ENCODE measurements at places on chromosomes 12 and 14.

DNA sequence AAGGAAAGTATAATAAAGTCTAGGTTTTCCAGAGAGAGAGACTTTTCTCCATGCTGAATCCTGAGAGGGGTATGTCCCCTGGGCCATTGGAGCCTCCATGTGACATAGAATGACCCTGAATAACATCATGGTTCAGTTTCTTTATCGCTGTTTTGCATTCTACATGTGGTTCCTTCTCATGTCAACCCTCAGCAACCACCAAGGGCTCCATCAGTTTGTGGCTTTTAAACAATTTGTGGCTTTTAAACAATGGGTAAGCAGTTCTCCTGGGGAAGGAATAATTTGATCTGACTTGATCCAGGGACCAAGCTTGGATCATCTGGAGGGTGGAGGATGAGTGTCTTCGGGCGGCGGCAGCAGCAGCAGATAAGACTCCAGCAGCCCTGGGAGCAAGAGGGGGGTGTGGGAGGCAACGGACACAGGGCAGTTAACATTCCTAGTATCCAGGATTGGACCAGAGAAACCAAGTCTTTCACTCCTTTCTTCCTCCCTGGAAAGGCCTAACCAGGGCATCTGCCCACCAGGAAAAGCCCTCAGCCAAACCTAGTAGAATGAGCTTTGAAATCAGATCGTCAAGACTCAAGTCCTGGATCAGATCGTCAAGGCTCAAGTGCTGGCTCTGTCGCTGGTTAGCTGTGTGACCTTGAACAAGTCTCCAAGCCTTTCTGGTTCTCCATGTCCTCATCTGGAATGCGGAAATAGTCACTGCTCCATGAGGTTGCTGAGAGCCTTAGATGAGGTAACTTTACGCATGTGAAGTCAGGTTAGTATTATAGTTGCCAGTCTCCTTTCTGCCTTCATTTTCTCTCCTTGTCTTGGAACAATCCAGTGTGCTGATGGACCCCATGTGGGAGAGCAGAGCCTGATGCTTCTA lies 27.8 kb upstream of the FAM222A start:
- DNase-seq = no peak

GRCh38 chr14:74801396-74801795 lies 38.3 kb downstream of the YLPM1 start:
- DNase-seq = no peak

- no peak for DNase-seq
Measured at GRCh38 chr12:103046154-103046553, 88.7 kb downstream of the ASCL1 start.

DNA sequence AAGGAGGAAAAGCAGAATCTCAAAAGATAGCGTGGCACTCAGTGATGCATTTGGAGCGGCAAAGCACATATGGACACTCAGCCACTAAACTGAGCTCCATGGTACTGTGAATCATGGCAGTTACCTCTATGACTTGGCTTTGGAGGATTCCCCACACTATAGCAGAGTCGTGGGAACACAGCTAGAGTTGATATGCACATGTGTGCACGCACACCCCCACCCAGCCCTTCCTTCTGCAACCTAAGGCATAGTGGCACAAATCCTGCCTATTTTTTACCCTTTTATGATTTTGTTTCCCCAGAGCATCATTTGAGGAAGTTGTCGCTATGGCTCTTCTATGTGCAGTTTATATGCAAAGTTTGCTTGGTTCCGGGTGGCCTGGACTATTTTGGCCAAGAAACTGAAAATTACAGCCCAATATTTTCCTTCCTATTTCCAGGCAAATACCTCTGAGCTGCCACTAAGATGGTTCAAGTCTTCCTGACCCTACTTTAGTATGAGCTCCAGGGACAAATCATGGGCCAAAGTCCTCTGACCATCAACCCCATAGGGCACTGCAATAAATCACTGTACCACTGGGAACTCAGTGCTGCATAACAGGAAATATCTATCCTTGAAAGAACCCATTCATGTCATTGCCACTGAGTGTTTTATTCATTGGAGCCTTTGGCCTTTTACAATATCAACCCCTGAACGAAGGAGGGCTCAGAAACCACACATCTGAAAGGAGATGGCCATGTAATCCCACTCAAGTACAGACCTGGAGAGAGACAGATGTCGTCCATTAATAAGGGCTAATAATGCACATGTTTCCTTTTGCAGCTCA lies 177.5 kb downstream of the EGLN3 start:
- no peak for DNase-seq

- DNase-seq = no peak
Measured at GRCh38 chr14:51342226-51342625, 102.2 kb downstream of the TMX1 start.

DNA sequence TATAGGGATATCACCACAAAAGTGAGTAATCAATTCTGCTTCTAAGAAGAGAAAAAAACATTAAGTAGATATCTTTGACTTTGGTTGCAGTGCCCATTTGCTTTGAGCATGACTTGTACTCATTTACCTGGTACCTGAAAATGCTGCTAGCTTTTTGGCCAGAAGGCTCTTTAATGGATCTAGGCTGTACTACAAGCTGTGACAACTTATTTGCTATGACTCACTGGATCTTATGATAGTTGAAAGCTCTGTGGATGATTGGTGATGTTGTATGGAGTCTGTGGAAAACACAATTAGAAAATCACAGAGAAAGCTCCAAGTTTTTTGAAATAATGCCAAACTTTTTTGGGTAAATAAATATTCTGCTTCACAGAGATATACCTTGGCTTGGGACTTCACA lies 960.9 kb upstream of the FBXO33 start:
- no peak for DNase-seq

GRCh38 chr14:44940944-44941343 lies 20.8 kb downstream of the KLHL28 start:
- no peak for DNase-seq

DNA sequence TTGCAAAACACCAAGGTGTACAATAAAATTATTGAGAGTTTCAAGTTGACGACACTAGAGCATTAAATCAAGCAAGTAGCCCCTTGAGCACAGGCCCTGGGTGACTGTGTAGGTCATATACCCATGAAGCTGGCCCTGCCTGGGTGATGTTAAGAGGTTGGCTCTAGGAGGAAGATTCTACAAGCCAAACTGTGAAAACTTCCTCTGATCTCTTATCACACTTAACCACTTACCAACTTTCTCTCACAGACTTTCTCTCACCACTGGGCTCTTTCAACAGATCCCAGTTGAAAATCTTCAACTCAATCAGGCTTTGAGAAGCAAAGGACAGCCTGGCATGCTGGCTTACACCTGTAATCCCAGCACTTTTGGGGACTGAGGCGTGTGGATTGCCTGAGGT lies 186.9 kb upstream of the BTG1 start:
- no peak for DNase-seq

DNA sequence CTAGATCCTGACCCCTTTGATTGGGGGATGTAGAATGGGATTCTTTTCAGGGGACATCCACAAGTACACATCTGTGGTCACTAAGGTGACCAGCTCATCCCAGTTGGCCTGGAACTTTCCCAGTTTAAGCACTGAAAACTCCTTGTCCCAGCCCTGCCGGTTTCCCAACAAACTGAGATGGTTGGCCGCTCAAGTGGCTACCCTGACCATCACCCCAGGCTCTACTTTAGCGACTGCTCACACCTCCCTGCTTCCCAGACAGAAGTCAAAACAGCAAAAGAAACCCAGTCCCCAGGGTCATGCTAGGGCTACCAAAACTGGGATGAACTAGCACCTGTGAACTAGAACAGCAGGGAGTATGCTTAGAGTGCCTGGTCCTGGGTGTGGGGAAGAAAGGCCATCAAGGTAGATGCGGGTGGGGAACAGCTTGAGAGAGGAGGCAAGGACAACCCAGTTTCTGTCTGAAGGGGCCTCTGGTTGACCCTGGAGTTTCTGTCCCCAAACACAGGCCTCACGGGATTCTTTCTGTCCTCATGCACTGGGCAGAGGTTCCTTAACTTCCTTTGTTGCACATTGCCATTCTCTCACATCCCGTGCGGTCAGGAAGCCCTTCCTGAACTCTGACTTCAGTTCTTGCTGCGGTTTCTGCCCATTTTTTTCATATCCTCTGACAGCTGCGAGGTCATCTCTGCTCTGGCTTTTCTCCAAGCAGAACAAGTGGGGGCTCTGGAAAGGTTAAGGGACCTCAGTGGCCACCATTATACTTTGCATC lies 1.6 kb downstream of the LTB4R start:
- no peak for DNase-seq

DNA sequence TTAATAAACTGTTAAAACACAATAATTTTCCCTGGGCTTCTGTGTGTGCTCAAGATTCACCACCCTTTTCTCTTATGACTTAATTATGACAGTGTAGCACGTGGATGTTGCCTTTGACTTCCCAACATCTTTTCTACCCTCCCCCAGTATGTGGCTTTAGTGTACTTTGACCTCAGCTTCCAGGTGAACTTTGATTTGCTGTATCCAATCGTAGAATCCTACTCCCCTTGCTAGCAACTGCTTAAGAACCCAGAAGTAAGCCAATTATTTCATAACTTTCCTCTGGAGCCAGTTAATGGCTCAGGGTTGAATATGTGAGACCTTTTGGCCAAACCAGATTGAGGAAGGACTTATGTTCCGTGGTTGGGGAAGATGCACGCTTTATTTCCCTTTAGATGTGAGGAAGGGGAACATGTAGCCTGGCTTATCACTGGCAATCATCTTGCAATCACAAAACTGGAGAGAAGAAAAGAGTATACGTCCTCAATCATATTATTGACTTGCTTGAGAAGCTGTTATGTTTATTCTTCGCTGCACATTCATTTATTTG lies 259.6 kb upstream of the ATP2B1 start:
- no peak for DNase-seq

- DNase-seq = no peak
Measured at GRCh38 chr12:7557227-7557626, 53.6 kb upstream of the CD163 start.

GRCh38 chr12:86658303-86658702 lies 402.1 kb upstream of the MGAT4C start:
- no peak for DNase-seq

DNA sequence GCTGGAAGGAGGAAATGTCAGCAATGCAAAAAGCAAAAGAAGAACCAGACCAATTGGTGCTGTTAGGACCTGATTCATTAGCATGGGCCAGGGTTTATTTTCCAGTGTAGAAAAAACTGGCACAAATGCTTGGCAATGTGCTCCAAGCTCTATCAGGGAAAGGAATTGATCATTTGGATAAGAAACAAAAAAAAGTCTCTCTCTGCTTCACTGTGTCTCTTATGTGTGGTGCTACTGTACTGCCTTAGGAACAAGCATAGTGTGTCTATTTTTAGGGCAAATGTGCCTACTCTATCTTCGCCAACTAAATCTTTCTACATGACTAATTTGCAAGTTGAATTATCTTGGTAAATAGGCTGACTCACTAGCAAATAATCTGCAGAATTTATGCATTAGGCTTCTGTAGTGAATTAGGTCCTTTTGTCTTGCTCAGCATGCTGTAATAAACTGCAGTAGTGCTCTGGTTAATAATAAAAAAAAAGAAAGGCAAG lies 236.7 kb downstream of the MDGA2 start:
- no peak for DNase-seq

- DNase-seq = no peak
Measured at GRCh38 chr14:20376071-20376588, 32.7 kb downstream of the PARP2 start.

GRCh38 chr12:19230299-19230866 lies 100.8 kb downstream of the PLEKHA5 start:
- no peak for DNase-seq

- DNase-seq = no peak
Measured at GRCh38 chr12:94280063-94280462, 131.7 kb downstream of the PLXNC1 start.

DNA sequence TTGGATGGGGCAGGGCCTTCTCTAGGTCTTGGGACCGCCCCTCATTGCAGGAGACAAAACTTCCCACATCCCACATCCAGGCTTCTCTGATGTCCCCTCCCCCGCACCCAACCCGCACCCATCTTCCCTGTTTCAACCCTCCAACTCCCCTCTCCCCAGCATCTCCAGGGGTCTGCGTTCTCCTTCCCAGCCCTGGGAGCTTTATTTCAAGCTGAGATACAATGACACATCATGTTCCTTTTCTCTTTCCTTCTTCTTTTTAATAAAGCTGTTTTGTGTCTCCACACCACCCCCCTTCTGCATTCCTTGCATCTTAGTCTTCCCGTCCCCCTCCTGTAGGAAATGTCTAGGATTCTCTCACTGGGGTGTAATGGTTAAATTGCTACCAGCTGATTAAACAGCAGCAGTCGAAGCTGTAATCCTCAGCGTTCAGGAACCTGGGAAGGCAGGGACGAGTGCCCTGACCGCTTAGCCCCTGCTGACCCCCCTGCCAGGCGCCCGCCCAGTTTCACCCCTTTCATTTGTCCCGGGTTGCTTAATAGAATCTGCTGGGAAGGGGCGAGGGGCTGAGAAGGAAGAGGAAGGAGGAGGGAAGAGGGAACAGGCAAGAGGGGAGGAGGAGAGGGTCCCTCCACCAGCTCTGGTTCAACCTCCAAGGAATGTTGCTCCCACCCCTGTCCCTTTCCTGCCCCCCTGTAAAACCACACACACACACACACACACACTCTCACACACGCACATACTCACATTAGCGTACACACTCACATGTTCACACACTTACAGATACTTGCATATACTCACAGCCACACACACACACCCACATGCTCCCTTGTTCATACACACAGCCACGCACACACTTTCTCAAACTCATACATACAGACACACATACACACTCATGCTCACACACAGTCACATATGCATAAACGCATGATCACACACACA lies 104.5 kb upstream of the MED13L start:
- DNase-seq = no peak

DNA sequence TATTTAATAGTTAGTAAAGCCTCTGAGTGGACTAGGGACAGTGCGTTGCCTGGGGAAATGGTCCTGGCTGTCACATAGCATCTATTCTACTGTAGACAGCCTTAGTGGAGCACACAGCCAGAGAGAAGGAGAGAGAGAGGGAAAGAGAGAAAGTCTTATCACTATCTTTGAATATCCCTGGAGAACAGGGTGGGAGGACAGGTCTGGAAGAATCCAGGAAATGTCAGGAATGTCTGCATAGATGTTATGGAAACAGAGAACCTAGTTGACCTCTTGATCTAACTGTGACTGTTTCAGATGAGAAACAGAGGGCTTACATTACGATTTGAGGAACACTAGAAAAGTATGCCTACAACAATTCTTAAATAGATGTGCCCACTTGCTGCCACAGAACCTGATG lies 92.8 kb downstream of the SLC15A5 start:
- DNase-seq = no peak

DNA sequence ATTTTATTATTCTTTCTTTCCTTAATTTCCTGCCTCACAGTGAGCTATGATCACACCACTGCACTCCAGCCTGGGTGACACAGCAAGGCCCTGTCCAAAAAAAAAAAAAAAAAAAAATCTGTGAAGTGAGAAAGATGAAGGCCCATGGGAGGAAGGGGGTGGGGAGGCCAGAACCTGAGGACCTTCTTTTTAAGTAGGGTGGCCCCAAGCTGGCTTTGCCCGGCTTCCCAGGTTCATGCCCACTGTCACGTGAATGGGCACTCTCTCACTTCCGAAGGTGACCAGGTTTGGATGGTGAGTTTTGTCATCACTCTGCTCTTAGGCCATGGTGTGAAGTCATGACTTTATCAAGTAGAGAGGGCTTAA lies 82.3 kb downstream of the TNFAIP2 start:
- no peak for DNase-seq

Measured in NCI-H1105 treated with DMSO at 0.1 percent for 48 hours (cell line).